CD4-positive, alpha-beta T cell treated with Interleukin-1 beta for 1 hour (primary cell): ENCODE measurements at places on chromosomes 7 and 10.

DNA sequence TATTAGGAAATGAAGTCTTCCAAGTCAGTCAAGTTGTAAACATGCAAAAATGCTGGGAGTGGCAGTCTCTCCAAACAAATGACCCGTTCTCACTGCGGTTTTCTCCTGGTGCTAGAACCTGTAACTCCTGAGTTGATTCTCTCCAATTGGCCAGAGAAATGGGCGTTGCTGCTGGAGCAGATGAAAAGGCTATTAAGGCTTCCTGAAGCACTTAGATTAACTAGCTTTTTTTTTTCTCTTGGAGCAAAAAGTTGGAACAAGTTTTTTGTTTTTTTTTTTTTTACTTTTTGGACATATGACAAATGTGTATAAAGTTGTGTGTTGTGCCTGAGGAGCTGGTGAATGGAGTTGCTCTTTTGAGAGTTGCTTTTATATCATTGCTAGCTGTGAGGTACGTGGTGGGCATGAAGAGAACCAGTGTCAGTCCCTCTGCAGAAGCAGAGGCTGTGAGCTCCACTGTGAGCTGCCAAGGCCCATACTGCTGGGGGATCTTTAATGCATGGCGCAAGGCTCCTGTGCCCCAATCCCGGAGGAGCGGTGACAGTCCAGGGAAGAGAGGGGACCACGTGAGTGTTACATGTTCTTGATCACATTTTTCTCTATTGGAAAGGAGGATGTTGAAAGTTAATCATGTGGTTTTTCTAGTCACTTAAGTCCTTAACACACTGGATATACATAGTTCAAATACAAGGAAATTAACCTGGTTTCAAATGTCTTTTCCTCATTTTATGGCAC lies 393.6 kb upstream of the GALNT17 start:
- no peak for DNase-seq

GRCh38 chr7:92740134-92740533 lies 96.2 kb downstream of the CDK6 start:
- no peak for DNase-seq

DNA sequence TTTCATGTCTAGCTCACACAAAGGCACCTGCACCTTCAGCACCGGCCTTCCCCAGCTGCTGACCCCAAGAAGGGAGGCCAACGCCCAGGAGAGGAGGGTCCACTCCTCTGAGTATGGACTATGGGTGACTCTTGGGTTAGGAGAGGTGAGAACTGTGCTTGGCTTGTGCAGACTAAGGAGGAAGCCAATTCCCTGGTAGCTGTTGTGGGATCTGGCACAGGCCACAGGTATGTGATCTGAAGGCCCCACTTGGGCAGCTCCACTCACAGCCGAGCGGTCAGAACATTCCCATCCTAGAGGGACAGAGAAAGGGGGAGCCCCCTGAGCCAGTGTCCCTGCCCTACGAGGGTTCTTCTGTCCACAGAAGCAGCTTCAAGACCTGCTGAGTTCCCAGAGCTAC lies 52.8 kb upstream of the FIGNL1 start:
- no peak for DNase-seq

DNA sequence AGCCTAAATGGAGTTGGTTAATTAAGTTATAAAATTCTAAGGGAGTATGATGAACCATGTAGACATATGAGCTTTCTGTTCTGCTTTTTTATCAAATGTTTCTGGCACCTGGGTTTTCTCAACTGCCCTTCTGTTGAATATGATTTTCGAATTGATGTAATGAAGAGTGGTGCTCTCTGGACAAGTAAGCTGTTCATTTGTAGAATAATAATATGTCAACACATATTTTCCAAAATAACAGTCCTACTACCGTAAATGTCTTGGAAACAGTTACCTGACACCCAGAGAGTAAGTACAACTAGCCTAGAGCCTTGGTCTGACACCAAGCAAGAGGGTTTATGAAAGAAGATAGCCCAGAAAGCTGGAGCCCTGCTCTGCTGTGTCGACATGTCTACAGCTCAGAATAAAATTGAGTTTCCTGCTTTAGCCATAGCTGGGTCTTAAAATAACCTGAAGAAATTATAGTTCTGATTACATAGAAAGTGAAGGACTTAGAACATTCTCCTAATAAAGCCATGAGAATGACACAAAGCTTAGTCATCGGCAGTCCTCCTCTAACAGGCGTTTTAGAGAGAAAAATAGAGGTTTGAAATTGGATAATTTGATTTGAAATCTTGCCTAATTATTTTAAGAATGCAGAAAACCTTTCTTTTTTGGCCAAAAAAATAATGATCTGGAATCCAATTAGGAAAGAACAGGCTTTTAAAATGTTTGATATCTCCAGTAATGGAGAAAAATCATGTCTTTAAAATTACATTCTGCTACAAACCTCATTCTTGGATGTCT lies 25.1 kb downstream of the HDAC9 start:
- no peak for DNase-seq

GRCh38 chr7:94355454-94355853 lies 39.2 kb upstream of the COL1A2 start:
- DNase-seq, result no peak

- no peak for DNase-seq
Observed at GRCh38 chr7:50681432-50682045, 101.2 kb downstream of the GRB10 start.

GRCh38 chr10:116761883-116762282 lies 19.5 kb upstream of the HSPA12A start:
- no peak for DNase-seq

GRCh38 chr10:75450075-75450445 lies 18.6 kb downstream of the LRMDA start:
- DNase-seq, result no peak
